ENCODE measurements at places on chromosomes 7 and 10.

GRCh38 chr7:157485361-157485831 lies 148.6 kb downstream of the DNAJB6 start:
- DNase-seq = no peak

DNA sequence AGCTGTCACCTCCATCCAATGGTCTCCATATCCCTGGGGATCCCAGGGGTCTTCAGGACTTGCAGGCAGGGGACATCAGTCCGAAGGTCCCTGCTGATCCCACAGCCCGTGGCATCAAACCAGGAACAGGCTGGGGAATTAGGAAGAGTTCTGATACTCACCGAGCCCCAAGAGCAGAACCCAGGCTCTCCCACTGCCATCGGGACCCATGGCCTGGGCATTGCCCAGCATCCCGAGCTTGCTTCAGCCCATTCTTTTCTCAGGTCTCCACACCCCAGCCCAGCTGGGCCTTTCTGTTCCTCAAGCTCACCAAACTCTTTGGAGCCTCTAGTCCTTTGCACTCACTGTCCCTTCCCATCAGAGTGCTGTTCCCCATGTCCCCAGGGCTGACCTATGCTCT lies 280.9 kb downstream of the GRID1 start:
- DNase-seq = no peak

GRCh38 chr10:9670911-9671310 lies 1346.8 kb upstream of the CELF2 start:
- no peak for DNase-seq

- no peak for DNase-seq
Measured at GRCh38 chr7:127973832-127974231, 57.4 kb downstream of the LRRC4 start.

GRCh38 chr7:47314728-47315607 lies 266.9 kb downstream of the TNS3 start:
- DNase-seq = no peak

DNA sequence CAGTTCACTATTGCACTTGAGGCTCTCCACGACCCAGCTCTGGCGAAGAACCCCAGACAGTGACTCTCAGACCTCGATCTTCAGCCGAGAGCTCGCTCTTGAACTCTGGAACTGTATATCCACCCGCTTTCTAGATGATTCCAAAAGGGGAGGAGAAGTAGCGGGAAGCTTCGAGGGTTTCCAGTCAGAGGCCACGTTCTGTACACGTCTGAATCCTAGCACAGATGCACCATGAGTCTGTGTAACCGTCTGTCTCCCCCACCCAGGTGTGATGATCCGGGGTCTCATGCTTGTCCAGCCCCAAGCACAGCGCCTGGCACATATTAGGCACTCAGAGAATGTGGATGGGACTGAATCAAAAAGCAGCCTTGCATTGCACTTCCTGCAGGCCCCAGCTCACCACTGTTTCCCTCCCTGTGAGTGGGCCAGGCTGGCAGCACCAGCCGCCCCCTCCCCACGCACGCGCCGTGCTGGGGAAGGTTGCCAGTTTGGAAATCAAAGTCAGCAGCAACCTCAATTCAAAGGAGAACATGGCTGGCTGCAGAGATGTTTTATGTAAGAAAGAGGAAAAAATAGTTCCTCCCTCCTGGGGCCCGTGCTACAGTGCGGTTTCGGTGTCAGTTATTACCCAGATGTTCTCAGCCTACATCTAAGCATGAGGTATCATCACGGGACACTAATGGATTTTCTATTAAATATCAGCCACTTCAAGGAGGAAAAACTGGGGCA lies 5.7 kb downstream of the GRID2IP start:
- DNase-seq = no peak

DNA sequence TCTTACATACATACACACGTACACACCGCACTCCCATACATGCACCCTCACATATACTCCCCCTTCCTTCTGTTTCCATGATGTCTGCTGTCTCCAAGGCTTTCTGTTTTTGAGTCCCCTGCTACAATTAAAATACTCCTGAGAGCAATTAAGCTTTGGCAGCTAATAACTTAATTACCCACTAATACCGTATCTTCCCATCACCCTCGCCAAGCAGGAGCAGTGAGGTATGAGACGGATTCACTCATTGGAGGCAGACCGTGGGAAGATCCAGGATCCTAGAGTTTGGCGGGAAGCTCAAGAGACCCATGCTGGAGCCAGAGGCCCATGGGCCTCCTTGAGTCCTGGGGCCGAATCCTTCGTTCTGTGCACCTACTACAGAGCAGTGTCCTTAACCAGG lies 1.7 kb upstream of the CALN1 start:
- no peak for DNase-seq

DNA sequence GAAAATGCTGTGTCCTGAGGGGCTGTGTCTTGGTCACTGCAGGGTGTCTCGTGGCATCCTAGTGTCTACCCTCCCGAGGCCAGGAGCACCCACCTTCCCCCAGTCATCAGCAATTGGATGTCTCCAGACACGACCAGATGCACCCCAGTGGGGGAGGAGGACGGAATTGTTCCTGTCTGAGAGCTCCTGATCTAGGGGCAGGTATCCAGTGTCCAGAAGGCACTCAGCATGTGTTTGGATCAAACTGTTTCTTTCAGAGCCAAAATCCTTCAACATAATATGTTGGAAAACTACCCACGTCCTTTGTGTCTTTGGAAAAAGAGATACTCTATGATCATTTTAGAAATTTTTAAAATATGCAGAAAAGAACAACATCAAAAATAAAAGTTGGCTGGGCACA lies 16.9 kb downstream of the PRKRIP1 start:
- DNase-seq = no peak

DNA sequence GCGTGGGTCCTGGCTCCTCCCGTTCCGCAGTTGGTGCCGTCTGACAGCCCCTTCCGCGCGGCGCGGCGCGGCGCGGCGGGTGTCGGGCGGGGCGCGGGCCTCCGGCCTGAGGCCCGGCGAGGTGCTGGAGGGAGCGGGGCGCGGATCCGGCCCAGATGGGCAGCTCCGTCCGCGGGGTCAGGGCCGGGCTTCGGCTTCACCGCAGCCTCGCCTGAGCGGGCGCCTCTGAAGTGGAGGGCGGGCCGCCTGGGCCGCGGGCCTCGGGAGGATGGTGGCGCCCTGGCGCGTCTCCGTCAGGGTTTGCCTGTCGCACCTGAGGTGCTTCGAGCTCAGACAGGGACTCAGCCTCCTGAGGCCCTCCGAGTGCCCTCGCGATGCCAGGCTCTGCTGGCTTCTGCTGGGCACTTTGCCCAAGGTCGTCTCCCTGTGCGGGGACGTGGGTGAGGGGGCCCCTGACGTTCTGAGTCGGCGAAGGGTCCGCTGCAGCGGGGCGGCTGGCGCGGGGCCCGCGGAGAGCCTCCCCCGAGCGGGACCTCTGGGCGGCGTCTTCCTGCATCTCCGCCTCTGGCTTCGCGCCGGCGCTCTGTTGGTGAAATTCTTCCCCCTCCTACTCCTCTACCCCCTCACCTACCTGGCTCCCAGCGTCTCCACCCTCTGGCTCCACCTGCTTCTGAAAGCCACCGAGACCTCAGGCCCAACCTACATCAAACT lies 473 bp downstream of the ADCK2 start:
- peak; percentile 30 for DNase-seq

GRCh38 chr10:61902445-61903220 lies 1.1 kb downstream of the ARID5B start:
- DNase-seq = no peak

DNA sequence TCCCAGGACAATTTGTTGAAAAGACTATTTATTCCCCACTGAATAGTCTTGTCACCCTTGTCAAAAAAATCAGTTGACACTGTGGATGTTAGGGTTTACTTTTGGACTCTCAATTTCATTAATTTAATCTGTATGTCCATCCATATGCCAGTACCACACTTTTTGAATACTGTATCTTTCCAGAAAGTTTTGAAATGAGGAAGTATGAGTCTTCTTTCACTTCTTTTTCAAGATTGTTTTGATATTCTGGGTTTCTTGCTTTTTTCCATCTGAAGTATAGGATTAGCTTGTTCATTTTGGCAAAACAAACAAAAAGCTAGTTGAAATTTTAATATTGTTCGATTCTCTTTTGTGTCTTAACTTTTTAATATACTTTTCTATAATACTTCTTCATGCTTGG lies 21.7 kb downstream of the KLHDC10 start:
- DNase-seq = no peak

DNA sequence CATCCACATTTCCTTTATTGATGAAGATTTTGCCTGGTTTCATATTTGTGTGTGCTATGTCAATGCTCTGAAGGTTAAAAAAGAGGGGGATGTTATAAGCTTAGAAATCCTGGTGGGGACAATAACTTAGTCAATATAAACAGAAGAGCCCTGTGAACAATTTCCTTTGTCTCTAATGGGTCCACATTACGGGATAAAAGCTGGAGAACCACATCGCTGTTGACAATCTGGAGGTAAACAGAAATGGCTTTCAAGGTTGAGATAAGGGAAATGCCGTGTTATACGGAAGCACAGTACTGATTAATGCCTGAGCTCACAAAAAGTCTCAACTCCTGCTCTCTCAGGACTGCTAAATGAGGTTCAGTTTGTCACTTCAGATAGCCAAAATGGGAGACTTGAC lies 16.8 kb downstream of the ASAH2 start:
- DNase-seq = no peak

DNA sequence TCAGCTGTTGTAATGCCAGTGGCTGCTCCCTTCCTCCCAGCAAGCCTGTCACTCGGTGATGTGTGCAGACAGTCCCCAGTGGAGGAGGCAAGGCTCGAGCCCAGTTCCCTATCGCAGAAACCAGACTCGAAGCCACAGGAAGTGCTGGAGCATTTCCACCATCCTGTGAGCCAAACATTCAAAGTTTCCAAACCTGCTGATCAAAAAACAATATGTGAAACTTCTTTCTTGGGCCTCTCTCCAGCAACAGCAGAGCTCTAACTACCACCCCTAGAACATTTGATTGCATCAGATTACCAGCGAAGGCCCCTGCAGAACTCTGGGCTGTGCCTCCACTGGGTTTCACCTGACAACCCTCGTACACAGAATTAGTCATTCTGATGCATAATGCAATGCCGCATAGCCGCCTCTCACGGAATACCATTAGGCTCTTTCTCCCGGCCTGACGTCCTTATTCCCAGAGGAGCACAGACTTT lies 94.0 kb downstream of the ELMO1 start:
- no peak for DNase-seq

- DNase-seq = no peak
Measured at GRCh38 chr7:136062625-136063325, 85.6 kb upstream of the MTPN start.

GRCh38 chr10:5198386-5198785 lies 1.7 kb downstream of the AKR1C4 start:
- no peak for DNase-seq

GRCh38 chr10:106714734-106715555 lies 449.6 kb downstream of the SORCS1 start:
- no peak for DNase-seq

GRCh38 chr7:129677796-129678195 lies 66.3 kb downstream of the NRF1 start:
- DNase-seq = no peak

- DNase-seq = no peak
Measured at GRCh38 chr7:108459922-108460551, 3.8 kb upstream of the NRCAM start.

DNA sequence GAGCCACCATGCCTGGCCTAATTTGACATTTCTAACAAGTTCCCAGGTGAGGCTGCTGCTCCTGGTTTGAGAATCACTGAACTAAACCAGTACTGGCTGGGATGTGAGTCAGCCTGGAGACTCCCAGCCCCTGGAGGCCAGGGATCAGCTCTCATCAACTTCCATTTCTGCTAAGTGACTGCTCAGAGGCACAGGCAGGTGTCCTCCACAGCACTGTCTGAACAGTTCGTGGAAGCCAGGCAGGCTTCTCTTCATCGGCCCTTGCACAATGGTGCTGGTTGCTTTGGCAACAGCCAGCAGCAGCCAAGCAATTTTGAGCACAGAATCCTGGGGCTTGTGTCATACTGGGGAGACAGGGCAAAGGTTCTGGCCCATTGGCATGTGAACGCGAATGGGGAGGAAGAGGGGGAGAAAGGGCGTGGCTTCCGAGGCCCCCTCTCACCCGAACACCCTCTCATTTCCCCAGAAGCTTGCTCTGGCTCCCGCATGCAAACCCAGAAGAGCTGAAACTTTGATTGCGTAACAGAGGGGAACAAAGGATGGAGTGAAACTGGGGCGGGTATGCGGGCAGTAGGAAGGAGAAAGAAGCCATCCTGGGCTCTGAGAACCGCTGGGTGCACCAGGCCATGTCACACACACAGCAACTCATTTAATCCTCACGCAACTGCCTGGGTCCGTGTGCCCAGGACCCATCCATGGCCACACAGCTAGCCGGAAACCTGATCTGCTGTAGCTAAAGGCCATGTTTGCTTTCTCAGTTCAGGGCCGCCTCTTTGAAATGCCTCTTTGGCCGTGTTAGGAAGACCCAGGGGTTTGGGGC lies 9.0 kb upstream of the POR start:
- DNase-seq = no peak

GRCh38 chr7:91946549-91946948 lies 5.9 kb downstream of the AKAP9 start:
- no peak for DNase-seq

DNA sequence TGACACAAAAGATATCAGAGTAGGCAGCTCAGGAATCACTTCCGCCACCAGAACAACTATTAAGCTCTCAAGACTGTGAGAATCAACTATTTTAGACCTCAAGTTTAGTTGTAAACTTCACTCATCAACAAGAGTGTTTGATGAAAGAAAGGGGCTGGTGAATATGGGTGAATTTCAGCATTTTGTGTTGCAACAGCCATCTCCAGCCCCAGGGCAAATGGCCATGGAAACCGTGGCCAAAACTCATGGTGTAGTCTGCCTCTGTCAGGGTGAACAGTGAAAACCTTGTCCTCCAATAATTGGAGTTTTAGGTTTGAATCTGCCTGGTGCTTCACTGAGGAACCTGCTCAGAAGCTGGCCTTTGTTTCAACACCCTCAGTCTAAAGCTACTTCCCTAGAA lies 60.0 kb downstream of the POLR1F start:
- no peak for DNase-seq

- DNase-seq = no peak
Measured at GRCh38 chr7:34991938-34992840, 45.1 kb downstream of the DPY19L1 start.

- DNase-seq = no peak
Measured at GRCh38 chr7:7100432-7100849, 81.9 kb upstream of the C1GALT1 start.

DNA sequence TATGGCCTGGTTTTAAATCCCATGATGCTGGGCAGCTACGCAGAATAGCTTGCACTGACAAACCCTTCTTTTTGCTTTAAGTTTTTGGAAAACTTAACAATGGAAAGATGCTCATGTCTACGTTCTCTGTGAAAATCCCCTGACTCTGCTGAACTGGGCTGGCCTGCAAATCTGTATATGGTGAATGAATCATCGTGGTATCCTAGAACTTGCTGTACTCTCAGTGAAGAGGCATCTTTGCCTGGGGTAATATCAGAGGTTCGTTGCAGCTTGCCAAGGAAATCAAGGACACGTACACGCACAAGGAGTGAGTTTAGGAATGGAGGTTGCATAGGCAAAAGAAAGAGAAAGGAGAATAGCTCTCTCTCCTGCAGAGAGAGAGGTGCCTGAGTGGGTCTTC lies 382.0 kb upstream of the ADARB2 start:
- no peak for DNase-seq

- DNase-seq = no peak
Measured at GRCh38 chr7:92751902-92752901, 84.2 kb downstream of the CDK6 start.

GRCh38 chr10:122519873-122520272 lies 40.7 kb upstream of the DMBT1 start:
- DNase-seq = no peak
